ENCODE measurements at places on chromosomes 1 and 21.

DNA sequence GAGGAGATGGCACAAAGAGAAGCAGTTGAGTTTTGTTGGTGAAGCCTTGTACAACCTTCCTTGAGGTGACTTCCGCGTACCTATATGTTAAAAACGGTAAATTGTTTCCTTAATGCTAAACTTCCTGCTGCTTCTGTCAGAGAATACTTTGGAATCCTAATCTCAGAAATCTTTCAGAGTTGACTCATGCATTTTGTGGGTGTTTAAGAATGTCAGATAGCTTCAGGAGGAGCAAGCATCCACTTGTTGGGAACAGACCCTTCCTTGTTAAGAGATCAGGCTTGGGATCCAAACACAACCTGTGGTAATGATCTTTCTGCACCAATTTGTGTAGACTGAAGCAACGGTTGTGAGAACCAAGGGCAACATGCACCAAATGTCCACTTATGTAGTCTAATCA is 29.5 kb downstream of the AK4 start:
- DNase-seq, result no peak

GRCh38 chr21:36863260-36863659 is 103.2 kb downstream of the HLCS start:
- no peak for DNase-seq

- no peak for DNase-seq
These were observed 18.2 kb downstream of the RNF19B start for GRCh38 chr1:32946413-32946812.

- DNase-seq, result no peak
These were observed 84.2 kb downstream of the EPHB2 start for GRCh38 chr1:22794647-22795365.

DNA sequence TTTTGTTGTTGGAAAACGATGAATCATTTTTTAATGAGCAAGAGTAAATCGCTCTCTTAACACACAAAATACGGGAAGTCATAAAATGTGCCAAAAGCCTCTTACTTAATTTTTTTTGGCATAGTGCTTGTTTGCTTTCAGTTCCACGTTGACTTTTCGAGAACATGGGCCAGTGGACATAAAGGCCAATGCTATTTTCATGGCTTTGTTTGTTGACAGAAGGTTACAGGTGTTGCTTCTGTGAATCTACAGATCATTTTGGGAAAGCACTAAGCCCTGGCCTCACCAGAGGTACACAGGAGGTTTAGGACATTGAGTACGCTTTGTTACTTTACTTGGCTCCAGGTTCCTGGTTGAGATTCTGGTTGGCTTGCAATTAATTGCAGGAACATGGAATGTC is 199.4 kb upstream of the HMCN1 start:
- DNase-seq, result no peak

GRCh38 chr1:7991504-7992440 is 30.3 kb downstream of the PARK7 start:
- no peak for DNase-seq

GRCh38 chr1:86388777-86389176 is 7.3 kb downstream of the ODF2L start:
- DNase-seq, result no peak

GRCh38 chr1:184298440-184299405 is 88.1 kb upstream of the C1orf21 start:
- no peak for DNase-seq

- DNase-seq, result no peak
These were observed 96.4 kb downstream of the C1orf21 start for GRCh38 chr1:184483101-184483683.

Measured in NCI-H1436 treated with DMSO at 0.1 percent for 48 hours (cell line).